ENCODE measurements at places on chromosomes 7 and 10.

DNA sequence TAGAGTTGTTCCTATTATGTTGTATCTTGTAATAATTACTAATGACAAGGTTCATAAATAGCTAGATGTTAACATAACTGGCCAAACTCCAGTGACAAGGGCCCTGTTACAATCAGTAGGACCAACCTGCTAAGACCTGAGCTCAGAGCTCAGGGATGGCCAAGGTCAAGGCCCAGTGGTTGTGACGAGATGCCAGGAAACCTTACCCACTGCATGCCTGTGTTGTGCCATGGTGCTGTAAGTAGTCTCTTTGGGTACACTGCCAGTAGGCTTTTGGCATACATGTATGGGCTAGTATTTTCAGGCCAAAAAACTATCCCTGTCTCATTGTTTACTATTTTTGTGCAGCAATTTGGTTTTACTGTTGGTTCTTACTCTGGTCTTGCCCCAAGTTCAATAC, 7.9 kb upstream of the IDI2 start:
- no peak for DNase-seq

DNA sequence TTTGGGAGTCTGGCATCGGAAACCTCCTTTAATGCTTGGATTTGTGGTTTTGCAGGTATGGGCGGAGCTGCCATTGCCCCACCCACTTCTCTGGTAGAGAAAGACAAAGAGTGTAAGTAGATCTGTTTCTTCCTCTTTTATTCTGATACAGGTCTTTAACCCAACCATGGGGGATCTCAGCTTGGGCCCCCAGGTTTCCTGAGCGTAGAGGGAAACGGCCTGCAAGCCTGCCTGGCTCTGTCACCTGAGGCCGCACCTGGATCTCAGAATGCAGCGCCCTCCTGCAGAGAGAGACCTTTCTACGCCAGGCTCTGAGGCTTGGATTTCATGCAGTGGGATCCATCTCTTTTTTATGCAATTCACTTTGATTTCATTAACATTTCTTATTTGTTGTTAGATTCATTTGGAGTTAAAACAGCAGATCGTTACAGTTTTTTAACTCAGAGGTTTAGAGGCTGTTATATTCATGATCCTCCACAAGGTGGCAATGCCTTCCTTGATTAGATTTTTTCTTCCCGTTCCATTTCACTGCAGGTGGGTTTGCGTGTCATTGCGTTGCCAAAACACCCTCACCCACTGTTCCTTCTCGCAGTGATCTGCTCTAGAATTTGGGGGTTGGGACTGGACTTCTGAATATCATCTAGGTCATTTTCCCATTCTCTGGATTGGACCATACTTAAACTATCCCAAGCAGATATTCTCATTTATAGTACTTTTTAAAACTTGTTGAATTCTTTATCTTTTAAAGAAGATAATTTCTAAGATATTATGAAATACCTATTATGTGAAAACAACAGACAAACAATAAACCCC, 20.0 kb downstream of the RBM17 start:
- DNase-seq, result no peak

DNA sequence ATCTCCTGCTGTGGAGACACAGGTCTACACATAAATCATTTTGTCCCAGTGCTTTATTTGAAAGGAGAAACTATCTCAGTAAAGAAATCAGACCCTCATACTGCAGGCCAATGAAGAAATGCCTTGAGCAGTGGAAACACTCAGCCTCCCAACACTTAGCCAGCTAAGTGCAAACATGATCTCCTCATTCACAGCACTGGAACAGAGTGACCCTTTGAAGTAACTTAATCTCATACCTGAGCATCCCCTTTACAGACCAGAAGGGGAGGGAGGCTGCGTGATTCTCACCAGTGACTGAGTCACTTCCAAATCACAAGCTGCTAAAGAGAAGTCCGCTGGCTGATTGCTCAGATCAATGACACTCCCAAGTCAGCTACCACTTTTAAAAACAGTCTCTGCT, 4.5 kb downstream of the CHST15 start:
- no peak for DNase-seq

GRCh38 chr7:115293628-115294240, 371.8 kb downstream of the MDFIC start:
- DNase-seq, result no peak

- DNase-seq, result no peak
These were observed 264.3 kb downstream of the ADK start for GRCh38 chr10:74415146-74415839.

- no peak for DNase-seq
These were observed 8.2 kb downstream of the PPRC1 start for GRCh38 chr10:102140913-102141540.

DNA sequence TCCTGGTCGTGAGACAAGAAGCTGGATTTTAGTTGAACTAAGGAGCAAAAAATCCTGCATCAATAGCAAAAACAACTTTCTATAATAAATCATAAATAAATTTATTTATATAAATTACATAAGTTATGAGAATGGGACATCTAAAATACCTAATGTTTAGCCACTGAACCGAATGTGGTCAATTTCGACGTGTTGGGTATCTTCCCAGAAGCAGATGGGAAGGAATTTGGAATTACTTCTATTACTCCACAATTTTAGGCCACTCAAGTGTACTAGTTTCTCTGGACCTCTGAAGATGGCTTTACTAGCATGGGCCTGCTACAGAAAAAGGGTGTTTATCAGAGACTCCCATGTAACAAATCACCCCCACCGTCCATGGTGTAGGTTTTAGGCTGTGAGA, 172.0 kb downstream of the PRPF18 start:
- DNase-seq, result no peak

- no peak for DNase-seq
These were observed 41.0 kb upstream of the AMPH start for GRCh38 chr7:38671911-38672905.

Data from SIG-M5 (cell line).